ENCODE measurements at places on chromosomes 5 and 9. TPM values are rescaled to one million over a fixed set of nuclear protein-coding genes. Genes with fewer than 3 reads are reported as not detected.

DNA sequence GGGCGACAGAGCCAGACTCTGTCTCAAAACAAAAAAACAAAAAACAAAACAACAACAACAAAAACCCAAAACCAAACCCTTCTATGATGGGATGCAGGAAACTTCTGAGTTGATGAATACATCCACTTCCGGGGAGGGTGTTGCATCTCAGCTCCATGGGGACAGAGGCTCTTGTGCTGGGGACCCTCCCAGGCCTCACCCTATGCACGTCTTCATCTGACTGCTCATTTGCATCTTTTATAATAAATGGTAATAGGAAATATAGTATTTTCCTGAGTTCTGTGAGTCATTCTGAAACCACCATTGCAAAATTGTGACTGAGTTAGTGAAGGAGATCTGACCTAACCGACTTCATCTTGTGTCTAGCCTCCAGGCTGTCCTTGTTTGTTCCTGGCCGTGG, 109.5 kb upstream of the SLC28A3 start:
- H3K36me3 ChIP-seq = no peaks in the 10 kb centered on the region
- no peaks in the 10 kb centered on the region for H3K27me3 ChIP-seq

DNA sequence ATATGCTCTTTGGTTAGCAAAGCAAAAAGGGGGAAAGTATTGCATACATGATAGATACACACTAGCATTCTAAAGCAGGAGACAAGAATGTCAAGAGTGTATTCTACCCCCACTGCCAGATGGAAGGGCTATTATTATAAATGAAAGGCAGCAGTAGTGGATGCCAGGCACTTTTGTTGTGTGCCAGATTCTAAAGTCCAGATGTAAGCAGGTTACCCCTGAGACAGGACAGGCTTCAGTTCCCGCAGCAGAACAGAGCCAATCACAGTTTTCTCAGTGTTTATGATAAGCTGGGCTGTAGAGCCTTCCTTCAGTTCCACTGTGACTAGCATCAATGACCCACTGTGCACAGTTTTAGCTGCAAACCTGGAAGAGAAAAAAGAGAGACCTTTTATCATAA, 226.6 kb upstream of the TBCA start:
- no peak for DNase-seq
- H3K36me3 ChIP-seq = peaks cover 8% of the 10 kb centered on the region
- H3K4me1 ChIP-seq = no peaks in the 10 kb centered on the region
- H3K4me3 ChIP-seq = no peak overlapping the region
- H3K27ac ChIP-seq = no peak overlapping the region
- H3K27me3 ChIP-seq = no peaks in the 10 kb centered on the region

- no peaks in the 10 kb centered on the region for H3K36me3 ChIP-seq
- H3K4me3 ChIP-seq = no peak overlapping the region
Measured at GRCh38 chr5:1827025-1827885, 26.0 kb downstream of the NDUFS6 start.

DNA sequence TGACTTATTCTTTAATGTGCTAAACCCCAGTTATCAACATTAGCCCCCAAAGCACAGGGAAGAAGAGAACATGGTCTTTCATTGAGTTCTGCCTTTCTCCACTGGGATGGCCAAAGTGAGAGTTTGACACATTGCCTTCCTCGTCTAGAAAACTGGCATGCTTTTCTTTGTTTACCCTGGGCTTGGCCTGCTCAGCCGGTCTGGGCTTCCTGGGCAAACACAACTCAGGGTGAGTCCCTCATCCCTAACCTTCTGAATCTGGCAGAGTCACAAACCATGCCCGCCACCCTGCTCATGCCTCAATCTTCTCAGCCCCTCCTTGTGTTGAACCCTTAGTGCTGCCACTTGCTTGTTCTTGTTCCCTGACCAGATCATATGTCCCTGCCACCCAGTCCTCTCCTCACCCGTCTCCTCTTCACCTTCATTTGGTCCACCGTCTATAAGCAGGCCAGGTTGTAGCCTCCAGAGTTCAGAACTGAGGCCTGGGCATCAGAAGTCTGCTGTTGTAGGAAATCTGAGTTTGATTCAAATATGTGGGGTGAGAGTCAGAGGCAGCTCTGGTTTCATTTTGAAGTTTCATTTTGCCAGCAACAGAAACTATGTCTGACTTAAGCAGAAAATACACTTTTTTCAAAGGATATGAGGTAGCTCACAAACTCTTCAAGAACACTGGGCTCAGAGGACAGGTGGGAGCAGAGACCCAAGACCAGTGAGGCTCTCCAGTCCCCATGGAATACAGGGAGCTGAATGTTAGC, 217.6 kb downstream of the NDUFS4 start:
- no peak overlapping the region for H3K4me3 ChIP-seq
- no peaks in the 10 kb centered on the region for H3K36me3 ChIP-seq
- no peaks in the 10 kb centered on the region for H3K4me1 ChIP-seq
- no peak for DNase-seq

GRCh38 chr9:123063177-123063598, 29.7 kb downstream of the GPR21 start:
- no peak overlapping the region for H3K4me3 ChIP-seq
- H3K4me1 ChIP-seq = no peaks in the 10 kb centered on the region
- no peak for DNase-seq
- no peak overlapping the region for H3K27ac ChIP-seq

DNA sequence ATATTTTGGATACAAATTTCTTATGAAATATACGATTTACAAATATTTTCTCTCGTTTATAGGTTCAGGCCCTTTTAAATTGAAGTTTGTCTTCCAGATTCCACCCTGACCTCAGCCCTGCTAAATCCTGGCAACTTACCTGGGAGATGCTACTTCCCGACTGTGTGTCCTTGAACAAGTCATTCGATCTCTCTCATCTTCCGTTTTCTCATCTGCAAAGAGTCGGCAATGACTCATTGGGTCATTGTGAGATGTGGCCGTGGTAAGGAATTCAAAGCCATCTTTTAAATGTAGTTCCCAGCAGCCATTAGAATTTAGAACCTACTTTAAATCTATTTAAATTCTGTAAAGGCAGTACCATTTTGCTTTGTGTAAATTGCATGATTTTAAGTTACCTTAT, 72.5 kb downstream of the LHX2 start:
- DNase-seq = no peak
- H3K27me3 ChIP-seq = no peaks in the 10 kb centered on the region
- H3K27ac ChIP-seq = no peak overlapping the region
- H3K4me3 ChIP-seq = no peak overlapping the region

DNA sequence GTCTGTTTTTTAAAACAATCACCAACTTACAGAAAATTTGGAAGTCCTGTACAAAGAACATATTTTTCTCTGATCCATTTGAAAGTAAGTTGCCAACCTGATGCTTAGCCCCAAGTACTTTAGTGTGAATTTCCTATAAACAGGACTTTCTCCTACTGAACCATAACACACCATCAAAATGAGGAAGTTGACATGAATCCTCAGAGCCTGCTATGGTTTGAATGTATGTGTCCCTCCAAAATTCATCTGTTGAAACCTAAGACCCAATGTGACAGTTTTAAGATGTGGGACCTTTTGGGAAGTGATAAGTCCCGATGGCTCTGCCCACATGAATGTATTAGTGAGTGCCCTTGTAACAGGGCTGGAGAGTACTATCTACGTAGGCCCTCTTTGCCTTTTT, 6.4 kb upstream of the ACOT12 start:
- H3K27me3 ChIP-seq = no peaks in the 10 kb centered on the region
- DNase-seq = no peak
- no peaks in the 10 kb centered on the region for H3K36me3 ChIP-seq
- no peak overlapping the region for H3K4me3 ChIP-seq

DNA sequence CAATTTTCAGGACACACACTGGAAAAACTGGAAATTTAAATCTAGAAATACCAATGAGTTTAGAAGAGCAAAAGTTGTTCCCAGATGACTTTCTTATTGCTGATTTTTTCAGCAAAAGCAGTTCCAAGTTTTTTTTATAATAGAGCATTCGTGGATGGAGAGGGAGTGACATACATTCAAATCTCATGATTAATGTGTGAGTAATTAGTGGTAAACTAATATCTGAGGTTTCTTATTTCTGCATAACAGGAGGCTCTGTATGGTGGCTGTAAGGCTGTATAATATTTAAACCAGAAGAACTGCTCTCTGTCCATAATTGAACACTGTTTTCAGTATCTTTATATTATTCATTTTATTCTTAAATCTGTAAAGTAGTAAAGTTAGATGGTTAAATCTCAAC, 25.8 kb downstream of the LYSMD3 start:
- H3K27ac ChIP-seq = no peak overlapping the region
- no peaks in the 10 kb centered on the region for H3K27me3 ChIP-seq
- no peaks in the 10 kb centered on the region for H3K4me1 ChIP-seq
- no peaks in the 10 kb centered on the region for H3K36me3 ChIP-seq
- H3K4me3 ChIP-seq = no peak overlapping the region

- H3K36me3 ChIP-seq = no peaks in the 10 kb centered on the region
- H3K4me3 ChIP-seq = no peak overlapping the region
- no peaks in the 10 kb centered on the region for H3K27me3 ChIP-seq
- DNase-seq = no peak
Measured at GRCh38 chr9:135896205-135896604, 11.1 kb downstream of the CAMSAP1 start.

DNA sequence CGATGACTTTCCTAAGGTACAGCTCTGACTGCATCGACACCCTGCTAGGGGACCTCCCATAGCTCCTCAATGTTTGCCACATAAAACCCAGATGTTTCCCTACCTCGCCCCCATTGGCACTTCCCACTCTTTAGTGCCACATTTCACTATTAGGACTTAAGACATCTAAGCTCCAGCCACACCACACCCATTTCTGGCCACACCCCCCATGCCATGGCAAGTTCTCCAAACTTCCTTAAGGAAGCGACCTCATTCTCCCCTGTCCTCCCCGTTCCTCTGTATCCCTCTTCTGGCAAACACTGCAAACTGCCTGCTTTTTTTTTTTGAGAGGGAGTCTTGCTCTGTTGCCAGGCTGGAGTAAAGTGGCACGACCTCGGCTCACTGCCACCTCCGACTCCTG, 62.9 kb downstream of the USP20 start:
- H3K4me1 ChIP-seq = no peaks in the 10 kb centered on the region
- H3K27ac ChIP-seq = no peak overlapping the region
- peak; percentile 69 for DNase-seq
- H3K27me3 ChIP-seq = no peaks in the 10 kb centered on the region
- H3K36me3 ChIP-seq = peaks cover 44% of the 10 kb centered on the region

DNA sequence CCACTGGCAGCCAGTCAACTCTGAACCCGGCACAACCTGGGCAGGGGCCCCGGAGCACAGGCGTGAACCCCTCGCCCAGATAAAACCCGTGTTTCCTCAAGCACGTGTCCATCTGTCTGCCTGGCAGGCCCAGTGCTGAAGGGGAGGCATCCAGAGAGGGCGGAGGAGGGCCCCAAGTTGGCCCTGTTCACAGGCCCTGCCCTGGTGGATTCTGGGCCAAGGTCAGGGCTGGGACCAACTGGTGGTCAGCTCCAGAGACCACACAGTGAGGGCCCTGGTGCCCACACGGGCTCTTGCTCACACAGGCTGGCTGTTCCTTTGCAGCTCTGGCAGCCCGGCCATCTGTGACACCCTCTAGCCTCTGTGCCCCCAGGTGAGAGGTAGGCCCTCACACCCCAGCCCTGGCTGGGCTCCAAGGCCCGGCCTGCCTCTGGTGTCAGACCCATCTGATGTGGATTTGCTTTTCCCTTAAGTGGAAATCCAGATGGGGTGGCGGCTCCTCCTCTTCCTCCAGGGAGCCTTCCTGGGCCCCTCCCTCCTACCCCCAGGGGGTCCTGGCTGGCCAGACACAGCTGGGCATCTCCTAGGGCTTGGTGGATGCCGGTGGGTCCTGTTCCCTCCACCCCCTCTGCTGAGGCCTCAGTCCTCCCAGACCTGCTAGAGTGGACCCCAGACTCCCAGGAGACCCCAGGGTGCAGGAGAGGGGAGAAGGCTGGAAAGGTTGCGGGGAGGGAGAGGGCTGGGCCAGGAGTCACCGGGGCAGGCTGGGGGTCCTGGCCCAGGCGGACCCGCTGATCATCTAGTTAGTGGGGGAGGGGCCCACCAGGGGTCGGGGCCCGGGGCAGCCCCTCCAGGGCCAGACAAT, 525 bp upstream of the STPG3 start:
- H3K4me1 ChIP-seq = peaks cover 12% of the 10 kb centered on the region
- H3K4me3 ChIP-seq = no peak overlapping the region
- no peaks in the 10 kb centered on the region for H3K36me3 ChIP-seq
- H3K27me3 ChIP-seq = no peaks in the 10 kb centered on the region
- H3K27ac ChIP-seq = no peak overlapping the region

GRCh38 chr5:116371935-116372334, 202.7 kb downstream of the SEMA6A start:
- no peaks in the 10 kb centered on the region for H3K27me3 ChIP-seq
- no peak for DNase-seq

DNA sequence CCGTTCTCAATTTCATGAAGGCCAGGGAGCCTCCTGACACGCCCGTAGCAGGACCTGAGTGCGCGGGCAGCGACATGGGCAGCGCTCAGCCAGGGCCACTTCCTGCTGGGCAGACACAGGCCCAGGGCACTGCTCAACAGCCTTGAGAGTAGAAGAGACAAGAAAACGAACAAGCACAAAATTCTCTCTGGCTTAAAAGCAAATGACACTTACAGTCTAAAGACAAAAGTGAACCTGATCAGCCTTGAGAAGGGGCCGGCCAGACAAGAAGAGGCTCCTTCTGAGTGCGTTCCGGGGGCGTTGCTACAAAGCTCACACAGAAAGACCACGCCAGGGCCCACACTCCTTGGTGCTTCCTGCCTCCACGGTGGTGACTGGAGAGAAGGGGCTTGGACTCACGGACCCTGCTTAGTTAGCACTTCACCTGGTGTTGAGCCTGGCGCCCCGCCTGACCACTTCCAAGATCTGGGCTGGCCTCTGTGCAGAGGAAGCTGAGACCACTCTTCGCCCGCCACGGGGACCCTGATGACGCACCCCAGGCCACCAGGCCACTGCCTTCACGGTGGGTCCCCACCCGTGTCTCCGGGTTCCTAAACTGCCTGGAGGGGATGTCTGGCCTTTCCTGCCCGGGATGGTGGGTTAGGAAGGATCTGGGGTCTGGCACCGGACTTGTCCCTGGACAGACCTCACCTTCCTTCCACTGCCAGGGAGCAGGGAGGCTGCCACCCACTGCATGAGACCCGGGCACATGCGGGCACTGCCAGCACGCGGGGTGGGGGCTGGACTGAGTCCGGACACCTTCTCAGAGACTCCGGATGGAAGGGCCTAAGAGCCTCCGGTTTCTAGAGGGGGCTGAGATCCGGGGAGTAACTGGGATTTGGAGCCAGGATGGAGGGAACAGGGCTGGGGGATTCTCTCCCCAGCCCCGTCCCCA, 1.3 kb downstream of the SLC12A7 start:
- no peak for DNase-seq
- H3K27ac ChIP-seq = peak overlapping the region; percentile 86
- H3K36me3 ChIP-seq = no peaks in the 10 kb centered on the region
- no peaks in the 10 kb centered on the region for H3K27me3 ChIP-seq
- H3K4me1 ChIP-seq = peaks cover 40% of the 10 kb centered on the region
- H3K4me3 ChIP-seq = peak overlapping the region; percentile 92

C5orf58 gene
- not detected for total RNA-seq

PCDH1 gene
- total RNA-seq = 66.6 TPM

ZSWIM6 gene
- 15.7 TPM for total RNA-seq

SHOC1 gene
- total RNA-seq = not detected

GPR150 gene
- 0.49 TPM for total RNA-seq

GPRIN1 gene
- 1.4 TPM for total RNA-seq

CDK5RAP2 gene
- total RNA-seq = 54.2 TPM

PTPN3 gene
- total RNA-seq = 17.1 TPM

DMXL1 gene
- total RNA-seq = 51.4 TPM

PAEP gene
- not detected for total RNA-seq

DCP2 gene
- total RNA-seq = 51.1 TPM

All from upper lobe of right lung (tissue), 1 donor.